ENCODE measurements at places on chromosomes 1 and 21. TPM values are rescaled to one million over a fixed set of nuclear protein-coding genes. Genes with fewer than 3 reads are reported as not detected.

C1orf87 gene
- total RNA-seq = not detected

DESI2 gene
- total RNA-seq = 17.8 TPM

OSBPL9 gene
- total RNA-seq = 43.4 TPM

RPS27 gene
- 4,724 TPM for total RNA-seq

PDE9A gene
- 18.3 TPM for total RNA-seq

LRRC71 gene
- total RNA-seq = not detected

ANKRD35 gene
- total RNA-seq = not detected

ASTN1 gene
- total RNA-seq = not detected

DNA sequence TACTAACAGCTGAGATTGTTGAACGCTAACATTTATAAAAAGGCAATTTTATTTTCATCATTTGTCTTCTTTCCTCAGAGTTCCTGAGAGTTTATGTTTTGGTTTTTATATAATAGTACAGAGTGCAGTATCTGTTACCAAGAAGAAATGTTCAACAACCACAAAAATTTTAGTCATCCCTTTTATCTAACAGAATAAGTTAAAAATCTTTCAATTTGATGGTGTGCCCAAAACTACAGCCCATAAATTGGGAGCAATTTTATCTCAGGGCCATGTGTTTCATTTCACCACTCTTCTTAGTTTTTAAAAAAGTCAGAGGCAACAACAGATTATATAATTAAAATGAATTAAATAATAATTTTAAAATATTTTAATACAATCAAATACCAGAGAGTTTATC, 37.1 kb downstream of the NEXN start:
- no peak for DNase-seq

- DNase-seq = no peak
Observed at GRCh38 chr21:36784947-36785346, 86.0 kb downstream of the SIM2 start.

- DNase-seq = no peak
Observed at GRCh38 chr1:76303340-76303717, 228.8 kb downstream of the ST6GALNAC3 start.

DNA sequence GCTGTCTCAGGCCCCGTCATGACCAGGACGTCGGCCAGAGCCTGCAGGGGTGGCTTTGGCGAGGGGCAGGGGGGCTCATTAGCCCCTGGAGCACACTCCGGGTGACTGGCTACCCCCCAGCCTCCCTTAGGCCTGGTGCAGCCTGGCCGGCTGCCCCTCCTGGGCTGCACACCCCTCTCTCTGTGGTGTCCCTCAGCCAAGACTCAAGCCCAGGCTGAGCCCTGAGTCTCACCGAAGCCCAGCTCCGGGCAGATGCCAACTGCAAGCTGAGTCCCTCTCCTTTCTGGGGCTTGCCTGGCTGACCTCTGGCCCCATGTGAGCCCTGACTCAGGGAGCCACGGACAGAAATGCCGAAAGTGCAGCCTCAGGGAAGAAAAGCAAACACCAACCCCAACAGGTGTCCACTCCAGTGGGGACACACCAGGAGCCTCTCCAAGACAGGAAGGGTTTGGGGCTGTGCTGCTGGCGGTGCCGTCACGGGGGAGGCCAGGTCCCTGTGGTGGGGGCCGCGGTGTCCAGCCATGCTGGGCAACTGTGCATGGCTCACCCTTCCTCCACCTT, 5.3 kb upstream of the IBA57 start:
- no peak for DNase-seq

- peak; percentile 59 for DNase-seq
Observed at GRCh38 chr1:1144122-1144842, 28.4 kb upstream of the C1orf159 start.

GRCh38 chr1:118785246-118785645, 202.9 kb downstream of the TBX15 start:
- no peak for DNase-seq

GRCh38 chr21:42493109-42494060, 2.6 kb downstream of the RSPH1 start:
- DNase-seq = no peak

DNA sequence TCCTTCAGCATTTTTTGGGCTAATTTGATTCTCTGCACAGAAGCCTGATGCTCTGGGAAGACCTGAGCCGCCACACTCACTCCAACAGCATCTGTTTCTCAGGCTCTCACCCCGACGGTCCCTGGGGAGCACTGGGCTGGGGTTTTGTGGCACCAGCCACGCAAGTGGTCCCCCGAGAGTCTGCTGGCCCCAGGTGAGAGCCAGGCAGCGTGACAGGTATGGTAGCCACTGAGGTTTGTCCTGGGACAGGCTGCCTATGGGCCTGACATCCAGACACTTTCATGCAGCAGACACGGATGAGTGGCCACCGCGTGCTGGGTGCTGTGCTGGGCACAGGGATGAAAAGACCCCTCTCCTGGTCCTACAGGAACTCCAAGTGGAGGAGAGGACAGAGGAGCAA, 11.0 kb downstream of the AJAP1 start:
- DNase-seq = no peak

Data from T-cell (primary cell).